ENCODE measurements at places on chromosomes 7 and 10.

DNA sequence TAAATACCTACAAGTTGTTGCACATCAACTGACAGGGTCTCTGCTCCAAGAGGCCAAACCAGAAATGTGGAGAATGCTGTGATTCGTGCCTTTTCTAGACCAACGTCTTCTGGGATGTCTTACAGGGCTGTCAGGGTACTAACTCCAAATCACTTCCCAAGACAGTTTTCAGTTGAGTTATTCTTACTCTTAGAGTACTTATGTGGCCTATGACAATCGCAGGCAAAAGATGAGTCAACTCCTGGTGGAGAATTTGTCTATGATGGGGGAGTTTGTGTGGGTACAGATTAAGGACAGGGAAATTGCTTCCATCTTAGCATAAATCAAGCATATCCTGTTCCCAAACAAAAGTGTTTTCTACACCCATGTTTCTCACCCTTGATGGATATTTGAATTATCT is 734.8 kb downstream of the TNS3 start:
- DNase-seq: no peak

- DNase-seq: peak; percentile 36
Measured at GRCh38 chr10:90167174-90168064, 466.0 kb downstream of the KIF20B start.

GRCh38 chr10:102416283-102416682 is 2.3 kb downstream of the PSD start:
- no peak for DNase-seq

- no peak for DNase-seq
Measured at GRCh38 chr7:111953611-111954010, 252.6 kb downstream of the DOCK4 start.

DNA sequence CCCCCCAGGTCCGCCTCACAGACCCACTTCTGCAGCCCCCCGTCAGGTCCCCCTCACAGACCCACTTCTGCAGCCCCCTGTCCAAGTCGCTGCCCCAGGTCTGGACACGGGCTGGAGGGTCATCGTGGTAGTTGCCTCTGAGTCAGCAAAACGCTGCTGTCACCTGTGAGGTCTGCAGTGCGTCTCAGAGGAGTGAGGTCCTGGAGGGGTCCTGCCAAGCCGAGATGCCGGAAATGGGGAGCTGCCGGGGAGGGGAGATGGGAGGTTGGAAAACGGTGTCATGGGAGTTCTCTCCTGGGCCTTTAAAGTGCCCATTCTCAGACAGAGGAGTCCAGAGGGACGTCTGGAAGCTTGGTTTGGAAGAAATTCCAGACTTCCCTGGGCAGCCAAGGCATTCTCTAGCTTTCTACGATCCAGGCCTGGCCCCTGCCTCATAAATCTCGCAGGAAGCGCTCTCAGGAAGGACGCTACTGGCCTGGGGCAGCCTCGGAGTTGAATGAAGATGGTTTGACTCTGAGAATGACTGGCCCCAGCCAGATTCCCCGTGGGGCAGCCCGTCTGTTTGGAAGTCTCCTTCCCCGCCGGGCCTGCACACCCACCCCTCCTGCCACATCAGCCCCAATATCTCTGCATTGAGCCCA is 38.7 kb downstream of the CALML3 start:
- DNase-seq: no peak

GRCh38 chr10:11602358-11602757 is 9.1 kb downstream of the USP6NL start:
- no peak for DNase-seq

- no peak for DNase-seq
Measured at GRCh38 chr7:4030346-4030950, 651.6 kb upstream of the FOXK1 start.

GRCh38 chr7:74012842-74013249 is 15.1 kb upstream of the ELN start:
- no peak for DNase-seq

GRCh38 chr10:127449490-127449889 is 99.6 kb upstream of the NPS start:
- DNase-seq: no peak

- no peak for DNase-seq
Measured at GRCh38 chr7:47147213-47147631, 434.7 kb downstream of the TNS3 start.

- no peak for DNase-seq
Measured at GRCh38 chr10:42734536-42734935, 48.1 kb upstream of the BMS1 start.

All from non-pigmented ciliary epithelial cell (primary cell).